ENCODE measurements at places on chromosomes 7 and 10.

- DNase-seq = no peak
These were observed 13.7 kb downstream of the SRGN start for GRCh38 chr10:69101451-69102095.

DNA sequence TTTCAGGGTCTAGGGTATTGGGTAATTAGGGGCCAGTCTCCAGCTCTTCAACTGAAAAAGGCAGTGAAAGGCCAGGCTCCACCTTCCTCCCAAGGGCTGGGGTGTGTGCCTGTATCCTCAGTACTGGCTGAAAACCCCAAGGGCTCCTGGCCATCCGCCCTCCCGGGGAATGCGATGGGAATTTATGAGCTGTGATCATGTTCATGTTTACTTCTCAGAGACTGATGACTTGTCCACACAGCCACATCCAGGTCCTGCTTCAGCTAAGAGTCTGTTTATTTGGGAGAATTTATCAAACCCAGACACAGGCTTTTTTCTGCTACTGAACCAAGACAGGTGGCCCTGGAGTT lies 91.7 kb downstream of the CCDC3 start:
- DNase-seq = no peak

DNA sequence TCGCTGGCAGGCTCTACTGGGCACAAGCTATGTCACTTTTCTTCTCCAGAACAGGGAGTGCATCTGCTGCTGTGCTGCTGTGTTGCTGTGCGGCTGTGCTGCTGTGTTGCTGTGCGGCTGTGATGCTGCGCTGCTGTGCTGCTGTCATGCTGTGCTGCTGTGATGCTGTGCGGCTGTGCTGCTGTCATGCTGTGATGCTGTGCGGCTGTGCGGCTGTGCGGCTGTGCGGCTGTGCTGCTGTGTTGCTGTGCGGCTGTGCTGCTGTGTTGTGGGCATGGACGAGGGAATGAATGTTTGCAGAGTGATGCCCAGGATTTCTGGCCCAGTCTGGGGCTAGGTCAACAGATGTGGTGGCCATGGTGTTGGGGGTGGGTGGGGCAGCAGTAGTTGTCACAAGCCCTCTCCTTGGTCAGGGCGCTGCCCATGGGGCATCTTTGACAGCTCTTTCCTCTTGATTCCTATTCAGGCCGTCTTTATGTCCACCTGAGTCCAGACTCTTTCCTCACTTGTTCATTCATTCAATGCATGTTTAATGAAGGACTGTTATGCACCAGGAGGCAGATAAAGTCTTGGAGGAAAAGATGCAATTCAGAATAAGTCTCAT lies 55.6 kb downstream of the C10orf120 start:
- DNase-seq = no peak

DNA sequence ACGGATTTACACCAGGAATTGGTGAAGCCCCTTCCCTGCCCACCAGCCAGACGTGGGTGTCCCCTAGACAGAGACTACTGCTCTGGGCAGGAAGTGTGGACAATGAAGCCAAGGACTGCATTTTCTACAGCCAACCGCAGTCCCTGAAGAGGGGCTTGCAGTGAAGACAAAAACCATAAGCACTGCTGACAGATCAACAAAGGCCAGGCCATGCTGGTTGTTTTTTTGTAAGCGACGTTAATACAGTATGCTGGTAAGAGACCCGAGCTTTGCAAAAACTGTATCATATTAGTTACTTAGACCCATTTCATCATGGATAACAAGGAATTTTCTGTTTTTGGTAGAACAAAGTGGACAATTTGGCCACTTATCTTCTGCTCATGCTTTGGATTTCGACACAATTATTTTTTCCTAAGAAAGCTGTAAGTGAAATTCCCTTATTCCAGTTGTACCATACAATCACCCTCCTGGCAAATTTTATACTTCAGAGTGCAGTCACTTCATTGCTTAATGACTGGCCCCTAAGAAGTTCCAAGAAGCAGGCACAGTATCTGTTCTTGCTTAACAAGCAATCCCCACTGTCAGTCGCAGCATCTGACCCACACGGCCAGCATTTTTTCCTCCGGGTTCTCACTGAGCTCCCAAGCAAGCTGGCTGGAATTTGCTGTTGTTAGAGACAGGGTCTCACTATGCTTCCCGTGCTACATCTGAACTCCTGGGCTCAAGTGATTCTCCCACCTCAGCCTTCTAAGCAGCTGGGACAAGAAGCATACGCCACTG lies 163.5 kb downstream of the PARD3 start:
- no peak for DNase-seq
